H4 (cell line): ENCODE measurements at places on chromosomes 5 and 9.

GRCh38 chr5:71719063-71719964 lies at the start of gene CARTPT:
TSS of gene CARTPT (plus strand) at chr5:71719275. CDS start at chr5:71719294, 19 bp downstream.
- no peak for DNase-seq

DNA sequence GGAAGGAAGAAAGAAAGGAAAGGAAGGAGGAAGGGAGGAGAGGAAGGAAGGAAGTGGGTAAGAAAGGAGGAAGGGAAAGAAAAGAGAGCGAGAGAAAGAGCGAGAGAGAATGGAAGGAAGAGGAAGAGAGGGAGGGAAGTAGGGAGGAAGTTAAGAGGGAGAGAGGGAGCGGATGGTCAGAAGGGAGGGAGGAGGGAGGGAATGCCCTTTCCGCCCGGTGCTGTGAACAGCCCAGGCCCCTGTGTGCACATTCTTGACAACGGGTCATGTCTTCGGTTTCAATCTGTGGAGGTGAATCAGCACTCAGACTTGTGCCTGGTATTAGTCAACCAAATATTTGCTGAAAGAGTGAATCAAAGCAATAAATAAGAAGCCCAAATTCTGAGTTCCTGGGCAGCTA lies 39.2 kb downstream of the PRUNE2 start:
- peak; percentile 66 for DNase-seq

DNA sequence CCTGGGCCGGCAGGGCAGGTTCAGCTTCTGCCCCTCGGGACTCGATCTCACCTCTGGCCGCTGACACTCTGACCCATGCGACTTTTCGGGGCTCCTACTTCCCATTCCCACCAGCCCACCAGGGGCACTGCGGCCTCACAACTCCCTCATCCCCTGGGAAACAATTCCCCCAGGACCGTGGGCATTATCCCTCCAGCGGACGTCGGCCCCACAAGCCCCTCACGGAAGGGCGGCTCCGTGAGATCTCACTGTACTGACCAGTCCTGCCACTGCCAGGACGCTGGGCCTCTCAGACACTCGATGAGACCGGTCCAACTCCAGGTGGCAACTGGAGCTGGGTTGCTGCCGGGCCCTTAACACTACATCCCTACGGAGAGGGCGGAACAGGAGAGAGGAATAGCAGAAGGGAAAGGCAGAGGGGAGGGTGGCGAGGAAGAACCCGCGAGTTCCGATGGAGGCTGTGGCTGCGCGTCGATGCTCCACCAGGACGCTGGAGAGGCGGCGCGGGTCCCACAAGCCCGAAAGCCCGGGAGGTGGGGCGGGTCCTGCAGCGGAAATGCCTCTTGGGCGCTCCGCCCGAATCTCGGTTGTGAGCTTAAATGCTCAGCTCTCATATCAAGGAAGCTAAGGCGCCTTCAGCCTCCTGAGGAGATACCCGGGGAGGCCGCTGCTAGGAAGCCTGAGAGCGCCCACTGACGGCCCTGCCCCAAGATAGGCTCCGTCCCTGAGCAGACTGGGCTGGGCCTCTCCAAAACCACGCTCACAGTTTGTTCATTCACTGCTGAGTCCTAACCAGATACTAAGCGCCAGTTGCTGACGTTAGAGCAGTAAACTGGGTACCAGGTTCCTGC lies 36.3 kb downstream of the VCP start:
- DNase-seq = no peak

DNA sequence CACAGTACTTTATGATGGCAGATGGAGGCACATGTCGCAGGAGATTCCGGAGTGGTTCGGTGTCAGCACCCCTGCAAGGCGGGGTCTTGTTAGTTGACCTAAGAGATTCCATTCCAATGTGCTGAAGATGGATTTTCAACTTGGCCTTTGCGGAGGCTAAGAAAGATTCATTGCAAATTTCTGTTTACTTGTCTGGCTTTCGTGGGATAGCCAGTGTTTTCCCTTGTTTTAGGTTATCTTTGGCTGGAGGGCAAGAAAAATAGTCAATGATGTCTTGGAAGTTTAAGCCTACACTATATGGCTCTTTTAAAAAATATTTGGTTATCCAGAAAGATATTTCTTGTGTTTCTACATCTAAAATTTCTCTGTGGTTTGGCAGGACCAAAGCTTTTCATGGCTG lies 123.6 kb upstream of the PTCH1 start:
- no peak for DNase-seq

- no peak for DNase-seq
These were observed 1.5 kb downstream of the GAS1 start for GRCh38 chr9:86945728-86946200.

DNA sequence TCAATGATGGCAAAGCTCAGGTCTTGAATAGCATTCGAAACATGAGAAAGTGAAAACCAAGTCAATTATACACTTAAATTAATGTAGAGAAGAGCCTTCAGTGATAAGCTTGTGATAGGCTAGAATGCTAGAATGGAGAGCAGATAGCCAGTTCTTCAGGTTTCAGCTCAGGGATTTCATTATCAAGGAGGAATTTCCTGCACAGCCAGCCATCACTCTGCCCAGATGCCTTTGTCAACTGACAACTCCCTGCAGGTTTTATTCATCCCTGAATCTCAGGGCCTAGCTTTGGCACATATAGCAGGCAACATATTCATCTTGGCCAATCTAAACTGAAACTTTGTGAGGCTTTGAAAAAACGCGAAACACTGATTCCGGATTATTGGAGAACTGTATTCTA lies 199.3 kb upstream of the CDH6 start:
- DNase-seq = no peak

GRCh38 chr9:126419475-126419874 lies 92.8 kb downstream of the MVB12B start:
- DNase-seq = no peak

DNA sequence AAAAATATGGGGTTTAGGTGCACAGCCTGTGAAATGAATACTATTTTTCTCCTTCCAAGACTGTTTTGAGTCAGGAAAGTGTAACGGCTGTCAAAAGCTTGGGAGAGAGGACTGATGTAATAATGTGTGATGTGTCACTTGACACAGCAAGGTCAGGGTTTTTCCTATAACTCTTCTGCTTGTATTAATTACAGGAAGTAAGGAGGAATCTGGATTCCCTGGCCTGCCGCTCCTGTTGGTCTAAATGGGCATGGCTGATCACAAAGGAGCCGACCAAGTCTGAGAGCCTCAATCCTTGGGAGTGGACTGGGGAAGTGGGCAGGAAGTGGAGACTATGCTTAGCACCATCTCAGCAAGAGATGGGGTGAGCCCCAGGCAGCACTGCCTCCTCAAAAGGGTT lies 16.7 kb upstream of the SLC28A3 start:
- peak; percentile 24 for DNase-seq

GRCh38 chr5:10624206-10624605 lies 60.3 kb downstream of the ANKRD33B start:
- no peak for DNase-seq

DNA sequence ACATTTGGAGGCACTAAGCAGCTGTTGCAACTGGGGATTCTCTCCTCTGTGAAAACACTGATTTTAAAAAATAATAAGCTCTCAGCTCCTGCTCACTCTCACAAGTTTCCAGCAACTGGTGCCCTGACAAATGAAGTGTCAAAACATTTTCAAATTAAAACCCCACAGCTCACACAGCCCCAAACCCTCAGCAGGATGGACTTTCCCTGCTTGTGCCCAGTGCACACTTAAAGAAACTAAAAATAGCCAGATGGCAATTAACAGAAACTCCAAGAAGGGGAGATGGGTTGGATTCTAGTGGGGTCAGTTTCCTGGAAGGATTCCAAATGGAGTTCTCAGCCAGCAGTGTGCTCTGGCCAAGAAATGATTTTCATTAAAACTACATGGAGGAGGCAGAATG lies 163.0 kb upstream of the PUM3 start:
- no peak for DNase-seq

- no peak for DNase-seq
These were observed 1.3 kb downstream of the ATP6V1G1 start for GRCh38 chr9:114588651-114589526.

DNA sequence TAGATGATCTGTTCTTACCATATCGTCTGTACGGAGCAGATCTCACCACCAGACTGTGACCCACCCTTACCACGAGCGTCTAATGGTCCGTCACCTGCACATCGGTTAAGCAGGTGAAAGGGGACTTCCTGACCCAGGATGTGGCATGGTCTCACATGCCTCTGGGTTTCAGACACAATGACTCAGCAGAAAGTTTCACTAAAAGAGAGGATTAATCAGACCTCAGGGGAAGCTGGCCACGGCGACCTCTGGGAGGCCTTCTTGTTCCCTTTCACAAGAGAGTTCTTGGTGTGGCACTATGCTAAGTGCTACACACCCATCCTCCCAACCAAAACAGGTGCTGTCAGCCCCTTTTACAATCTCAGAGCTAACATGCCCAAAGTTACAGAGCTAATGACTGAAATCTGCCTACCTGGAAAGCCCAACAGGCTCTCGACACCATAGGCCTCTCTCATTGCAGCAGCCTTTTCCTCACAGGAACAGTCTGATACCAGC lies 41.6 kb downstream of the ADAMTS12 start:
- DNase-seq = peak; percentile 87

DNA sequence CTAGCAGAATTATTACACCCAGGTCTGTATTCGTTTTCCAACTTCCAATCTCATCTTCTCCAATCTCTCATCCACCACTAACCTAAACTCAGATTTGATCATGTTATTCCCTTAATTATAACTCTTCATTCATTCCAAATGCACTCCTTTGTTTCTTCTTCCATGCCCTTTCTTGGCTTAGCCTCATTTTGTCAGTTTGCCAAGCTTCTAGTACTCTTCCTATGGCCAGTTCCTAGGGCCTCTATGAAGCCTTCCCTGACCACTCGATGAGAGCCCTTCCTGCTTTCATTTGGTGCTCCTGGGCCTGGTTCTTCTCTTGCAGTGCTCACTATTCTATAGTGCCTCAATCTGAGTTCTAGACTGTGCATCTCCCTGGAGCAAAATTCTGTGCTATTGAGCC lies 5.8 kb downstream of the FAM219A start:
- DNase-seq = no peak
